ENCODE measurements at places on chromosomes 4 and X. TPM values are rescaled to one million over a fixed set of nuclear protein-coding genes. Genes with fewer than 3 reads are reported as not detected.

Gene PGAM4
- total RNA-seq, result 0.43 TPM

Gene ZNF275
- 5.1 TPM for total RNA-seq

Gene SSX2B
- not detected for total RNA-seq

Gene RS1
- total RNA-seq, result not detected

Gene CLNK
- total RNA-seq, result not detected

Gene RPL10
- total RNA-seq, result 5,695 TPM

Gene CXCL1
- 9.1 TPM for total RNA-seq

Gene ANKRD50
- 5.2 TPM for total RNA-seq

Gene PORCN
- 17.6 TPM for total RNA-seq

Gene HMGN5
- total RNA-seq, result 2.7 TPM

Gene KCTD8
- not detected for total RNA-seq

Gene GYPE
- total RNA-seq, result not detected

Gene VAMP7
- total RNA-seq, result 30.9 TPM

Gene ITIH6
- total RNA-seq, result 0.01 TPM

Gene PPM1K
- 1.1 TPM for total RNA-seq

Gene IL1RAPL1
- total RNA-seq, result 0.04 TPM

Gene TACR3
- total RNA-seq, result not detected

Gene GPR82
- total RNA-seq, result not detected

Gene HDX
- total RNA-seq, result 2.2 TPM

Gene IRS4
- not detected for total RNA-seq

Gene LEF1
- total RNA-seq, result 0.17 TPM

Gene ASB9
- 21.2 TPM for total RNA-seq

Gene USP51
- 0.57 TPM for total RNA-seq

Gene TRIM75
- total RNA-seq, result not detected

Gene RAB33A
- total RNA-seq, result 0.20 TPM

Gene CYTL1
- total RNA-seq, result not detected

Gene NHS
- total RNA-seq, result 5.6 TPM

Gene GIMD1
- not detected for total RNA-seq

Gene POF1B
- 3.3 TPM for total RNA-seq

Gene STPG2
- not detected for total RNA-seq

Gene GPR173
- total RNA-seq, result not detected

Gene SYP
- 3.5 TPM for total RNA-seq

Gene TKTL2
- total RNA-seq, result not detected

Gene PITX2
- 1.1 TPM for total RNA-seq

Gene SORCS2
- total RNA-seq, result 4.1 TPM
